Frontal cortex (tissue), 4 donors: ENCODE measurements at places on chromosomes 6 and 20.

DNA sequence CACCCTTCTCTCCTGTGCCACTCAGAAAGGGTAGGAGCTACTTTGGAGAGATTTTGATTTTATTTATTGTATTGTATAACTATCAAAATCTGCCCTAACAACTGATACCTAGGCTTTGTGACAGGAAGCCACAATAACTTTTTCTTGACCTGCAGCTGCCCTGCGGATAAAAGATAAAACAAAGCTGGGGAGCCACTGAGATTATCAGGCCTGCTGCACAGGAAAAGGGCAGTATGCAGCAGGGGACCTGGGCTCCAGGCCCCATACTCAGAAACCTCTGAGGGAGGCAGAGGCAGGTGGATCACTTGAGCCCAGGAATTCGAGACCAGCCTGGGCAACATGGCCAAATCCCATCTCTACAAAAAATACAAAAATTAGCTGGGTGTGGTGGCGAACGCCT lies 980 bp upstream of the SNX21 start:
- no peak for DNase-seq

- no peak for DNase-seq
These were observed 226.6 kb downstream of the TFAP2C start for GRCh38 chr20:56855708-56856107.

GRCh38 chr6:150036081-150036480 lies 10.7 kb upstream of the RAET1L start:
- DNase-seq: no peak

DNA sequence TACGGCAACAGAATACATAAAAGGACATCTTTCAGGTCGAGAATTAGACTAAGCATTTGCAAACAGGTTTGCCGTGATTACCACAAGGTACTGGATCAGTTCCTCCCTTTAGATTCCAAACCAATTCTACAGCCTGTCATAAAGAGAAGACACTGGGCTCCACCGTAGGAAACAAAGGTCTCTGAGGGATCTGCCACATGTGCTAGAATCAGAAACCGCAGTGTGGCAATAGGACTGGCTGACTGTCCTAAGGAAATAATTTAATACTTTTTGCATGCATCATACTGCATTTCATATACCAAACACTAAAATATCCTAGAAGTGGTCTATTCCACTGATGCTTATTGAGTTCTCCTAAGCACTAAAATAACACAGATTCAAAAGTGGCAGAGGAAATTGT lies 59.2 kb downstream of the POPDC3 start:
- DNase-seq: no peak

- DNase-seq: no peak
These were observed 94.3 kb downstream of the JPH2 start for GRCh38 chr20:44092551-44093248.

GRCh38 chr6:51529240-51529639 lies 558.2 kb downstream of the PKHD1 start:
- DNase-seq: no peak

DNA sequence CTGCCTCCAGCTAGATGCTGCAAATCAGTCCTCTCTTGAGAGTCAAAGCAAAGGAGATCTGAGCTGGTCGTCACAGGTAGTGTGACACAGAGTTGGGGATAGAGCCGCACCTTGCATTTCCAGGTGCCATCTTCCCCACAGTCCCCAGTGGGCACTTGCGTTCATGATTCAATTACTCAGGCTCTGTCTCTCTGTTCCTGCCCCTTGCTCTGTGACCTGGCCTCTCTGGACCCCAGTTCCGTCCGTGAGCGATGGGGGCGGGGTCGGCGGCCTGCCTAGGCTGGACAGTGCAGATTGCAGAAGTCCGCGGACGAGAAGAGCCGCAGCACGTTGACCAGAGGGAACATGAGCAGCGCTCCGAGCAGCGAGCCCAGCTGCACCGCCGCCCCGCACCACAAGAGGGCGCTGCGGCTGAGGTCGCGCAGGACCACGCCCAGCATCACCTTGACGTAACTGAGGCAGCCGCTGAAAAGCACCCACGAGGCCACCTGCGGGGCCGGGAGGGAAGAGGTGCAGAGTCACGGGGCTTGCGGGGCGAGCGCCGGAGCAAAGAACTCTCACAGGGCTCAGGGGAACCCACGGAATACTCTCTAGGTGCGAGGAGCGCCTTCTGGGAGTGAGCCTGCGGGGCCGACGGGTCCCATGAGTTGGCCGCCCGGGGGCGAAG lies 7.4 kb downstream of the SLC52A3 start:
- DNase-seq: peak; percentile 37

DNA sequence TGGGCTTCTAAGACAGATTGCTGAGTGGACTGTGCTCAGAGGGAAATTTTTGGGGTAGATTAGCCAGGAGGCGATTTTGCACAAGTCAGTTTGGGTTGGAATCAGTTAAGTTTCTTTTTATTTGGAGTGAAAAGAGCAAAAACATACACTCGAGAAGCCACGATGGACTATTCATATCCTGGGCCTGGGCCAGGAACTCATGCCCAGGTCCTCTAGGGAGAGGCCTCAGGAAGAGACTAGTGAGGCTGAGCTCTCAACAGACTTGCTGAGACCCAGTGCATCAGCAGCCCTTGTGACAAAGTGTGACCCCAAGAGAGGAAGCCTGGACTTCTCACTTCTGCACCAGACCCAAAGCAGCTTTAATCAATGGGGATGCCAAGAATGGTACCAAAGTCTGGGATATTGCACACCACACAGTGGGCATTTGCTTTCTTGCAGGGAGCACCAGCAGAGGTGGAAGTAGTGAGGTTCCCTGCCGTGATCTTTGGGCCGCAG lies 61.6 kb upstream of the MAFB start:
- DNase-seq: no peak

- no peak for DNase-seq
These were observed 92.6 kb downstream of the DLL1 start for GRCh38 chr6:170198298-170198697.

GRCh38 chr6:21846541-21847451 lies 253.2 kb downstream of the SOX4 start:
- DNase-seq: no peak

DNA sequence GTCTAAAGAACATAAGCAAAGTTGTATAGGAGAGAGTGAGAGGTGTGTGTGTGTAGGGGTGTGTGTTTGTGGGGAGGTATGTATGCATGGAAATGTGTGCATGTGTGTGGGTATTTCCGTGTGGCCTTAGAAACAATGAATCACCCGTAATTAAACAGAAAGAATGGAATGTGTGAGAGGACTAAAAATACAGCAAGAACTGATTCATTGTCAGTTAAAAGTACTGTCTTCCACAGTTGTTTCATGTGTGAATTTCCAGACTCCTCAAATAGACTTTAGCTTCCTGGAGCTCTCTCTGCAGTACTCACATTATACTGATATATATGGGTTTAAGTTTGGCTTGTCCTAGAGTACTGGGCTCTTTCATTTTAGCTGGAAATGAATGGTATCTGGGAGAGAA lies 145.7 kb downstream of the RIMS1 start:
- no peak for DNase-seq

- DNase-seq: no peak
These were observed 19.5 kb upstream of the DEFB113 start for GRCh38 chr6:49988900-49989299.

- DNase-seq: peak; percentile 38
These were observed 50.2 kb downstream of the IYD start for GRCh38 chr6:150418827-150419594.

DNA sequence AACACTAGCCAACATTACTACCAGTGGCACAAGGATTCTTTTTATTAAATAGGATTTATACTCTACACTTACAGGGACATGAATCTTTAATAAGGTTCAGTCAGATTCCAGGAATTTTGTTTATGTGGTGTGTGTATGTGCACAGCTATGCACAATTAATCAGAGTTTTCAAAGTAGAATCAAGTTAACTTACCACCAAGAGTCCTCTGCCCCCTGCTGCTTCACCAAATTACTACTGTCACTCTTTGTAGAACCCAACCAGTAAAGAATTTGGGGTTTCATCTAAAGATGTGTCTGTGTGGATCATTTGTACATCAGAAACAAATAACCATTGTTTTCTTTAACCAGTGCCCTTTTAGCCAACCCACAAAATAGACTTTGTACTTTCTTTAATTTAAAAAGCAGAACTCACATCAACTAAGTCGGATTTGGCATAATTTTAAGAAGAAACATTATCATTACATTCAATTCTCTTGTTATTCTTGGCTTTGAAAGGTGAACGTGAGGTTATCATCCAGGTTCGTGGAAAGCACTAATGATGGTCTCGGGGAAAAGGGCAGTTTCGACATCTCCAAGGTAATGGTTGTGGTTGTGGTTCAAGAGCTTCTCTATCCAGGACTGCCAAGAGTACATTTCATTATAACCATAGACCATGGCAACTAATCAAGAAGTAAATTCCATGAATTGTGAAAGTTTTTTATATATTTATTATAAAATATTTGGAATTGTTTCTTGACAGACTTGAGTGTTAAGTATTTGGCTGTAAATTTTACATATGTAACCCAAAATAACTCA lies 514.3 kb upstream of the ID4 start:
- DNase-seq: no peak

DNA sequence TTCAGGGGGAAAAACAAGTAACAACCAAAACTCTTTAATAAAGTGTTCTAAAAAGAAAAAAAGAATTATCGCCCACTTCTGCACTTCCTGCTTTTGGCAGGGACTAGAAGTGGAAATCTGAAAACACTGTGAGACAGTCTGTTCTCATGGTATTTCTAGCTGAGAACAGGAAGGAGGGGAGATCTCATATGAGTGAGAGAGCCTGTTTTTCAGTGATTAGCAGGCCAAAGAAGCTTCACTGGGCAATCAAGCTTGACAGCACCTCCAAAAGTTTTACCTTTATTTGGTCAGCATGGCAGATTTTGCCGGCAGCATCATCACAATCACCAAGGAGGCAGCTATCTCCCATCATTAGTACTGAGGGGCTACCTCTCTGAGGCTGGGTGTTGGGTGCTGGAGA lies 79.5 kb upstream of the ATXN1 start:
- no peak for DNase-seq

DNA sequence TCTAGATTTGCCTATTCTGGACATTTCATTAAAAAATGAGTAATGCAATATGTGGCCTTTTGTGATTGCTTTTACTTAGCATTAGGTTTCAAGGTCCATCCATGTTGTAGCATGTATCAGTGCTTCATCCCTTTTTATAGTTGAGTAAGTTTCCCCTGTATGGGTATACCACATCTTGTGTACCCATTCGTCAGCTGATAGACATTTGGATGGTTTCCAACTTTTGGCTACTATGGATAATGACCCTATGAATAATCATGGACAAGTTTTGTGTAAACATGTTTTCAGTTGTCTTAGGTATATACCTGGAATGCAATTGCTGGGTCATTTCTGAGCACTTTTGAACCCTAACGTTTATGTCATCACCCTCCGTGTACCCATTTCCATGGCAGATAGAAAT lies 15.4 kb downstream of the METTL24 start:
- no peak for DNase-seq

DNA sequence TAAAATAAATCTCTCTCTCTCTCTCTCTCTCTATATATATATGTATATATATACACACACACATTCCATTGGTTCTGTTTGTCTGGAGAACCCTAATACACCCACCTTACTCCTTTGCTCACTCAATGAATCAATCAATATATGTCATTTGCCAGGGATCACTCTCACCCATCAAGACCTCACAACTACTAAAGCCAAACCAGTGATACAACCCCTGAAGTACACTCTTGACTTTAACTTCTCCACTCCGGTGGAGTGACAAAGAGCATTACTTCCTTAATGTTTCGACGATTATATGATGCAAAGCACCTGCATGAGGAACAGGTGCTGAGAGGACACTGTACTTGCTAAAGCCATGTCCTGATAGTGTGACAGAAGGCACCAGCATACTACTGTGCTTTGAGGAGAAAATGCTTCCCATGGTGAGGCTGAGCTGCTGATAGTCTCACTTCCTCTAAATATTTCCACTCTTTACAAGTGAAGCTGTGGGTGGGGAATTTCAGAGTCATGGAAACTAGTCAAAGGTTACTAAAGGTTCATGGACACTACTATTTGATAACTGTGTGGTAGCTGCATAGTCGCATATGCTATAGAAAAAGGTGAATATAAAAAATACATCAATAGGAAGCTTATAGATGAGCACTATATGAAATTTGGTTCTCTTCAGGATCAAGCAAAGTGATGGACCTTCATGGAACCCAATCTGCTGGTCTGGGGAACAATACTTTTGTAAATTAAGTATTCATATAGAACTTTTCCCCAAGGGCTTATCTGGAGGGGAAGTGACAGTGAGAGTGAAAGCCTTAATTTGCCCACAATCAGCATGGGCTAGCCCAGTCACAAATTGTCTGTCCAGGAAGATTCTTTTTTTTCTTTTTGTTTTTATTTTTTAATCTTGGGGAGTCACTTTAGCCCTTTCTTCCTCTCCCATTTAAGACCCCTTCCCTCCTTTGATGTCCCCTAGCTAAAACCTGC lies 141.9 kb upstream of the NEDD9 start:
- no peak for DNase-seq

DNA sequence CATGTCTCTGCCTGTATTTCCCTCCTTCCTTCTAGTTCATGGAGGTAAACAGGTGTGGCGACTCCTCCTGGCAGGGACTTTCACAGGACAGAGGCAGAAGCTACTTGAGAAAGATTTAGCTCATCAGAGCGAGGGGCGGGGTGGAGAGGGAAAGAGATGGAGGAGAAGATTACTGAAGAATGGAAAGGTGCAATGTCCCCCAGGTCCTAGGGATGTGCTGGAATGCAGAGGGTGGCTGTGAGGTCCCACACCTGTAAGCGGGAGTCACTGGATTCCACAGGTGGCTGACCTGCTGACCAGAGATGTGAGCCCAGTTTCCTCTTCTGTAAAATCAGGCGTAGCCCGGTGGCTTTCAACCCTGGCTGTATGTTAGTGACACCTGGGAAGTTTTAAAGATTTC lies 199.2 kb upstream of the SULF2 start:
- DNase-seq: no peak

DNA sequence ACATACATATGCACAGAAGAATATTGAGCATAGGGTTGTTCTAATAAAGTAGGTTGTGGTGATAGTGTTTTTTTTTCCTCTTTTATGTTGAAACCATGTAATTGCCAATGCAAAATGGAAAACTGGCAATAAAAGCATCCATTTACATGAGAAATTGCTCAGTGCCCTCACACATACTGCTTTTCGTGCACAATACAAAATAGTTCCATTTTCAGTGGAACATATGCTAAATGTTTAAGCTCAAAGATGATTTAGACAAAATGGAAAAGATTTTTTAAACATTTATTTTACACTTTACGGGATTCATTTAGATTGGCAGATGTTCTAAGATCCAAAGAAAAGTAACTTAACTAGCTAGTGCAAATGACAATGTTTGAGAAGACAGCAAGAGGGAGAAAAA lies 678.1 kb upstream of the MANEA start:
- DNase-seq: no peak

DNA sequence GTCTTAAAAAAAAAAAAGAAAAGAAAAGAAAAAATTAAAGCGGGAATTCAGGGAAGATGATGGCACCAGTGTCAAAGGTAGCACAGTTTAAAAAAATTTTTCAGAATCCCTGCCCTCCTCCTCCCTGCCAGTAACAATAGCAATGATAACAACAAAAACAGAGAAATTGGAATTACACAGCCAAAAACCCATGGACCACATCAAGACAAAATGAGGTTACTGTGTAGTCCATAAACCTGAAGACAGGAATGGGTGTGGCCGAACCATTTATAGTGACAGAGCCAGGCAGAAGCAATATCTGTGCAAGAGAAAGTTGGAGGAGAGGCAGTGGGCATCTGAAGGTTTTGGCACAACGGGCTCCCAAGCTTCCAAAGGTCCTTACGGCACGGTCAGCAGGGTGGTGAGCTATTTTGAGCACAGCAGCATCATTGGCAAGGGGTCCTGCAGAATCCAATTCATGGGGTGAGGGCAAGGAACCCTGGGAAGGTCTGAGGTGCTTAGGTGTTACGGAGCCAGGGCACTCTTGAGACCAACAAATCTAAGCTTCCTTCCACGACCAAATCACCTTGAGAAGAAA lies 202.3 kb downstream of the GMPR start:
- DNase-seq: no peak
